T-cell (primary cell): ENCODE measurements at places on chromosomes 3 and 15. TPM values are rescaled to one million over a fixed set of nuclear protein-coding genes. Genes with fewer than 3 reads are reported as not detected.

Gene HIGD1A
- total RNA-seq: 24.3 TPM

GRCh38 chr3:177781686-177782161, 584.4 kb upstream of the TBL1XR1 start:
- no peak for DNase-seq

Gene SI
- total RNA-seq: not detected

Gene SPESP1
- 0.33 TPM for total RNA-seq

GRCh38 chr15:96410175-96411055, 79.9 kb downstream of the NR2F2 start:
- DNase-seq: no peak

DNA sequence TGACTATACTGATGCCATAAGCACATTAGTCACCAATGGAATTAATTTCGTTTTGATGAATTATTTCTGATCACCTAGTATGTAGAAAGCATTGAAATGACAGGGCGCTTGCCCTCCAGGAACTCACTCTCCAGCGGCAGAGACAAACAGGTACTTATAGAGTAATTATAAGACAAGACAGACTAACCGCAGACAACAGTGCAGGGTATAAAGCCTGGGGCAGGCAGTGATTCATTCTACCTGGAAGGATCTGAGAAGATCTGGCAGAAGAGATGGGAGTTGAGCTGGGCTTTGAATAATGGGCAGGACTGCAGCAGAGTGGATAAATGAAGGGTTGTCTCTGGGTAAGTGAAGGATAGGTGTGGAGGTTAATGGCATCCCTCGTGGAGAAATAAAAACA, 331.8 kb downstream of the FGF12 start:
- DNase-seq: no peak

DNA sequence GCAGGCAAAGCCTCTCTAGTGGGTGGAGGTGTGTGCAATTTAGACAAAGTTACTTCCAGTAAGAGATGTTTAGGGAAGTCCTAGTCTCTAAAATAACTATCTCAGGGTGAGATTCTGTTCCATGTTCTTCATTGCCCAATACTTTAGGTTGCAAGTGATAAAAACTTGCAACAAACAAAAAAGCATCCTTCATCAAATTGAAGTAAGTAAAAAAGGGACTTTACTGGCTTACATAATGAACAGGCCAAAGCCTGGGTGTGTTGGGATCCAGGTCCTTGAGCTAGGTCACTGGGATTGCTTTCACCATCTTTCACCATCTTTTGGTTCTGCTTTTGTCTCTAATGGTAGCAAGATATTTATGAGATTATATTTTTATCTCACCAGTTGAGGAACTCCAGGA, 38.3 kb downstream of the CX3CR1 start:
- DNase-seq: no peak

DNA sequence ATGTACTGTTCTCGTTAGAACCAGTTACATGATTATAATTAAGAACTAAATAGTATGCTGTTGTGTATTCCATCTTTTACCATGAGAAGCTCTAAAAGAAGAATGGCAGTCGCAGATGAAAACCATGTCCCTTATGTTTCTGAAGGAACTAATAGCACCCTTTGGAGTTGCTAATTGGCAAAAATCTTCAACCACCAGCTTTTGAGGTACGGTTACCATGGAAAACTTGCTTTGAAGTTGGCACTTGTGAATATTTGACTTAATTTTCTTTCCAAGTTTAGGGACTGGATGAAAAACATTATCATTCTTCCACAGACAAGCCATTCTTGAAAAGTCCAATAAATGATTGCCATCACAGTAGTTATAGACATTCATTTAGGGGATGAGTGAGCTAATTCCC, 666.6 kb upstream of the ROBO1 start:
- no peak for DNase-seq

- DNase-seq: no peak
These were observed 48.5 kb downstream of the CMTM6 start for GRCh38 chr3:32454111-32454510.

GRCh38 chr3:120652281-120652680, 29.8 kb downstream of the HGD start:
- DNase-seq: no peak

DNA sequence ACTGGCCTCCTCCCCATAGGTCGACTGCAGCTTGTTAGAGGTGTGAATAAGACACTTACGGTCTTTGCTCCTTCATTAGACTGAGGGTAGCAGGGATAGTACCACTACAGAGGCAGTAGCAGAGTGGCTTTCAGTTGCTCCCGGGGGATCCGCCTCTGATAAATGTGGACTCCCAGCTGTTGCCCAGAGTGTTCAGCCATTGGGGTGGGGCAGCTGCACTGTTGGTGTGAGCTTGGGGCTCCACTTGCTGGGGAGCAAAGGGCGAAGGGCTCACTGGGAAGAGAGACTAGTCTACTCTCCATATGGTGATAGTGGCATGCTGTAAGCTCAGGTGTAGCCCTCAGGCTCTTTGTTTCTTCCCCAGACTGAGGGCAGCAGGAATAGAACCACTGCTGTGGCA, 239.1 kb downstream of the LRRN1 start:
- no peak for DNase-seq

- no peak for DNase-seq
These were observed at the start of the genes DUOX2 and DUOXA2 for GRCh38 chr15:45114076-45114750. TSS of gene DUOX2 (minus strand) at chr15:45114172. CDS start at chr15:45113411, 761 bp downstream. TSS of gene DUOXA2 (plus strand) at chr15:45114326. CDS start at chr15:45114606, 280 bp downstream.

GRCh38 chr3:32095431-32095830, 11.0 kb upstream of the GPD1L start:
- no peak for DNase-seq

DNA sequence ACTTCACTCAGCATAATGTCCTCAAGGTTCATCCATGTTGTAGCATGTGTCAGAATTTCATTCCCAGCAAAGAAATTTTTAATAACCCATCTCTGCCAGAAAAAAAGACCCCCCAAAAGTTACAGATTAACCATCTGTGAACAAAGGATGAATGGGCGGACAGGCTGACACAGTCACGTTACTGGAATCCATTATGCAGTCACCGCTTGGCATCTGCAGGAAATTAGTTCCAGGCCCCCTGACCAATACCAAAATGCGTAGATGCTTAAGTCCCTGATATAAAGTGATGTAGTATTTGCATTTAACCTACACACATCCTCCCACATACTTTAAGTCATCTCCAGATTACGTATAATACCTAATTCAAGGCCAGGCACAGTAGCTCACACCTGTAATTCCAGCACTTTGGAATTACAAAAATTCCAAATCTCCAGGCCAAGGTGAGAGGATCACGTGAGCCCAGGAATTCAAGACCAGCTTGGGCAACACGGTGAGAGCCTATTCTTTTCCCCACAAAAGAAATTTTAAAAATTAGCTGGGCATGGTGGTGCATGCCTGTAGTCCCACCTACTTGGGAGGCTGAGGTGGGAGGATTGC, 1.5 kb upstream of the SLC12A8 start:
- no peak for DNase-seq

Gene MDFIC2
- not detected for total RNA-seq

Gene HSPBAP1
- 19.9 TPM for total RNA-seq

Gene CFAP20DC
- total RNA-seq: not detected

DNA sequence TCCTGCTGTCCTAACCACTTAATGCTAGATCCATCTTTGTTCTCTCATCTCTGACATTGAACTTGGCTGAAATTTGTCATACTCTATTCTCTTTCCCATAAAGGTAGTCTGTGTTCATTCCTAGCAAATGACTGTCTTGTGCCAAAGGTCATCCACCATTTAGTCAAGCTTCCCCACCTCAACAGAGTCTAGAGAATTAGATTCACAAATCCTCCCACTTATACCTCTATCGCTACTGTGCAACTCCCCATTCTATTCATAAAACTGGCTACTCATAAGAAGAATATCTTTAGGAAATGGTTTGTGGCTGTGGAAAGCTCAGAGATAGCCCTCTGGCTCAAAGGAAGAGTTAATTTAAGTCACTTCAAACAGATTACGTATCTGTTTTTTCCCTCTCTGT, 59.7 kb upstream of the MBNL1 start:
- no peak for DNase-seq

Gene ACP3
- not detected for total RNA-seq
